ENCODE measurements at places on chromosomes 5 and 9. TPM values are rescaled to one million over a fixed set of nuclear protein-coding genes. Genes with fewer than 3 reads are reported as not detected.

Gene PLK2
- total RNA-seq: 29.4 TPM

Gene TERT
- 36.2 TPM for total RNA-seq

Gene FBN2
- total RNA-seq: 18.4 TPM

Gene PRR16
- total RNA-seq: 0.62 TPM

Gene SHOC1
- not detected for total RNA-seq

Gene PCDHAC2
- total RNA-seq: 11.8 TPM

Gene SHC3
- total RNA-seq: 2.5 TPM

Gene WNK2
- total RNA-seq: 102 TPM

Gene CAMK2A
- total RNA-seq: not detected

Gene DMRT3
- total RNA-seq: not detected

Gene EQTN
- total RNA-seq: 0.24 TPM

Gene SPRY4
- 177 TPM for total RNA-seq

DNA sequence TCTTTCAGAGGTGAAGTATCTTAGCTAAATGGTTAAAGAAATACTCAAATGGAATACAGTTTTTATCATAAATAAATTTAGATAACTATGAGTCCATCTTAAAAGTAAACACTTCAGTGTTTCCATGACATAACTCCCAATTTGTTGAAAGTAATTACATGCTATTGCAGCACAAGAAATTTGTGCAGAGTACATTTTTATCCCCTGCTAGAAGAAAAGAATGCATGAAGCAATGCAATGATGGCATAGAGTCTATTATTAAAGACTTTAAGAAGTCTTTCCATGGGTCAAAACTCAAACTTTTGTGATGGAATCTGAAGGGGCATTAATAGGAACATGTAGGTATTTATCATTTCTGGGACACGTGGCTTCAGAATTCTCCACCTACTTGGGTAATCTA is 106.6 kb upstream of the DPYSL3 start:
- peaks cover 17% of the 10 kb centered on the region for H3K4me1 ChIP-seq
- no peak overlapping the region for H3K27ac ChIP-seq
- no peaks in the 10 kb centered on the region for H3K27me3 ChIP-seq

DNA sequence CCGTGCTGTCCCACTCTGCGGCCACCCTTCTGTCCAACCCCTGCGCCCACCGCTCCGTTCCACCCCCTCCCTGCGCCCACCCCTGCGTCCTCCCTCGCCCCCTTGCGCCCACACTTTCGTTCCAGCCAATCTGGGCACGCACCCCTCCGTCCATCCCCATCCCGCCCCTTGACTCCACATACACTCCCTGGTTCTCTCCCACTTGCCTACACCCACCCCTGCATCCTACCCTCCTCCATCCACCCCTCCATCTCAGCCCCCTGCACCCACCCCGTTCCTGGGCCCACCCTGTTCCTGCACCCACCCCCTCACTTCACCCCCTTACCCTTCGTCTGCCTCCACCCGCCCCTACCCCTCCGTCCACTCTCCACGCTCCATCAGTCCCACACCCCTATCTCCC is 7.0 kb downstream of the ADAMTS13 start:
- DNase-seq: peak; percentile 80
- no peaks in the 10 kb centered on the region for H3K36me3 ChIP-seq
- H3K4me1 ChIP-seq: peaks cover 4% of the 10 kb centered on the region
- peak overlapping the region; percentile 70 for H3K4me3 ChIP-seq
- H3K27ac ChIP-seq: no peak overlapping the region

DNA sequence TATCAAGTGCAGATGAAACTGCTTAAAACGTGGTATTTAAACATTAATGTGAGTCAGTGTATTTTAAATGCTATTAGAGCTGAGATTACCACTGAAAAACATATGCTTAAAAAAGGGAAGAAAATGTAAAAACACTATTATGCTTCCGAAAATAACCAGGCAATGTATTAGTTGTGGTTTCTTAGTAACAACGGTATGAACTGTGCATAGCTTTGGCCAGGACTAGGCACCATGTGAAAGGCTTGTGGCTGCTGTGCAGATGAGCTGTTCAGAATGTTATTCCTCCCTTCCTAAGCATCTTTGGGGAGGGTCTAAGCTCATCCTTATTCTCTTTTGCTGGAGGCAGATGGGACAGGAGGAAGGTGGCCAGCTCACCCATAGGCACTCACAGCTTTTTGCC is 84.9 kb downstream of the NTRK2 start:
- no peaks in the 10 kb centered on the region for H3K27me3 ChIP-seq
- H3K4me1 ChIP-seq: no peaks in the 10 kb centered on the region
- H3K4me3 ChIP-seq: no peak overlapping the region
- no peak for DNase-seq

GRCh38 chr9:126673689-126674364 is 60.1 kb downstream of the LMX1B start:
- H3K4me3 ChIP-seq: peak overlapping the region; percentile 35
- no peaks in the 10 kb centered on the region for H3K36me3 ChIP-seq
- H3K27ac ChIP-seq: no peak overlapping the region
- DNase-seq: peak; percentile 63

GRCh38 chr5:137730336-137730735 is 5.6 kb downstream of the KLHL3 start:
- H3K27ac ChIP-seq: no peak overlapping the region
- peaks cover 10% of the 10 kb centered on the region for H3K4me1 ChIP-seq
- no peak overlapping the region for H3K4me3 ChIP-seq
- no peaks in the 10 kb centered on the region for H3K36me3 ChIP-seq

- no peak for DNase-seq
- H3K4me1 ChIP-seq: no peaks in the 10 kb centered on the region
- no peaks in the 10 kb centered on the region for H3K27me3 ChIP-seq
Observed at GRCh38 chr5:147177125-147177840, 57.5 kb upstream of the STK32A start.

DNA sequence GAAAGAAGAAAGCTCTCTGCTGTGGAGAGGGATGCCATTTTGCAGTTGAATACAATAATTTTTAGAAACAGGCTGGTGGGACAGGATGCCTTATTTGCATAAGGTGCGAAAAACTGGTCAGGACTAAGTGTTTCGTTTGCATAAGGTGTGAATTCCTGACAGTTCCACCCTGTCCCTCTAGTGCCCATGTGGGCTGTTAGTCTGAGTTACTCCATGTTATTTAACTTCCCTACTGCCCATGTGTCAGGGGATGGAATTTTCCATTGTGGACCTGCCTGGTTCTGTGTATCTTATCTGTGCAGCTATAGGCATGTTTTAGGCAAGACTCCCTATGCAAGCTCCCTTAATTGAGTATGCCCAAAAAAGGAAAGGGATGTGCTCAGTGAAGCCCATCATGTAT is 35.3 kb upstream of the NFIL3 start:
- no peak overlapping the region for H3K4me3 ChIP-seq
- no peaks in the 10 kb centered on the region for H3K4me1 ChIP-seq
- H3K27ac ChIP-seq: no peak overlapping the region
- H3K27me3 ChIP-seq: no peaks in the 10 kb centered on the region
- no peak for DNase-seq
- H3K36me3 ChIP-seq: no peaks in the 10 kb centered on the region

DNA sequence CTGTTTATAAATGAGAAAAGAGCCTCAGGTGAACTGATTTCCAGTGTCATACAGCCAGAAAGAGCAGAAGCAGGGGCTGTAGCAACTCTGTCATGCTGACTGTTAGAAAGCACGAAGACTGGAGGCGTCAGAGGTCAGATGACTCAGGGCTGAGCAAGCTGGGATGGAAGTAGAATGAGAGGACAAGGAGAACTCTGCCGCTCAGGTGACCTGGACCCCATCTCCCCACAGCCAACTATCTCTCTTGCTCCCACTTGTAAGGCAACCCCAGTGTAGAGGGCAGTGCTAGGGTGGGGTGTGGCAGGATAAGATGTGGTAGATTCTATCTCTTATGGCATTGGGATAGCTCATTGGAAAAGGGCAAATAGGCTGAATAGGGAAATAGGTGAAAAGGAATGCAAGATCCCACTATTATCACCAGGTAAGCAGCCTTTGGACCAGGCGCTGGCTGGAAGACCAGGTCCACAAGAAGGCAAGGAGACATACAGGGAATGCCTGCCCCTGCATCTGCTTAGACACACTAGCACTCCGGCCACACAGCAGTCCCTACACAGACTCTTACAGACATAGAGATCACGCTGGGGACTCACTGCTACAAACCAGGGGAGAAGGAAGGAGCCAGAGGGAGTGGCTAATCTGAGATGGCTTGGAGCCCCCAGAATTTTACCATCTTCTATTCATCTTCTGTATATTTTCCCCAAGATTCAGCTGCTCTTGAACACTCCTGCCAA is 21.2 kb upstream of the LOX start:
- no peak overlapping the region for H3K27ac ChIP-seq
- no peak overlapping the region for H3K4me3 ChIP-seq
- no peaks in the 10 kb centered on the region for H3K36me3 ChIP-seq
- H3K27me3 ChIP-seq: no peaks in the 10 kb centered on the region
- peaks cover 20% of the 10 kb centered on the region for H3K4me1 ChIP-seq
- no peak for DNase-seq

DNA sequence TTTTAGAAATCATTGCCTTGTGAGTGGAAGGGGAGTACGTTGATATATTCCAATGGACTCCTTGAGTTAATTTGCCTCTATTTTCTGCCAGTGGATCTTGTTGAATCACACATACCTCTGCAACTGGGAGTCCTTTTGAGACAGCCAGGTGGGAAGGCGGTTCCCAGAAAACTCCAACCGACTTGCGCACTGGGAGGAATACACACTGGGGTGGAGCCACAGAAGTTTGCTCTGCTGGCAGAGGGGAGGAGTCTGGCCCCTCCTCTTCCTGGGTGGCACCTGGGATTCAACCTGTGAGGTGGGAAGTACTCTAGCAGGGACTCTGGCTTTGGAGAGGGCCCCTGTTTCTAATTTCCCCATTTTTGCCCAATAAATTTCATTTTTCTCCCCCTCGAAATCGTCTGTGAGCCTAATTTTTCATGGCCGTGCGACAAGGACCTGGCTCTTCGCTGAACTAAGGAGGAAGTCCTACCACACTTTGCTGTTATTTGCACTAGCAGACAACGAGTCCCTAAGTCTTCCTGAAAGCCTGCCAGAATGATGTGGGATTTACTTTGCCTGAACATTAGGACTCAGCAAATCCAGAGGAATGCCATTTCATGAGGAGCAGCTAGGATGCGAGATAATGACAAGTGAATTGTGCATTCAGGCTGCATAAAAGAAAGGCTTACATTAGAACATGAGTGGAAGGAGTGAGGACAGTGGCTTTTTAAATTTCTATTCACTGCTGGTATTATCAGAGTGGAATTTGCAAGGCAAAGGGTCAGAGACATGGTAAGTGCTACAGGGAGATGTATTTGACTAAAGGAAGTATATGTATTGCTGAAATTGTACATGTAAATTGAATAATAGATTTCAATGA is 67.2 kb downstream of the PRLR start:
- H3K4me3 ChIP-seq: no peak overlapping the region
- H3K27me3 ChIP-seq: no peaks in the 10 kb centered on the region
- H3K4me1 ChIP-seq: no peaks in the 10 kb centered on the region

DNA sequence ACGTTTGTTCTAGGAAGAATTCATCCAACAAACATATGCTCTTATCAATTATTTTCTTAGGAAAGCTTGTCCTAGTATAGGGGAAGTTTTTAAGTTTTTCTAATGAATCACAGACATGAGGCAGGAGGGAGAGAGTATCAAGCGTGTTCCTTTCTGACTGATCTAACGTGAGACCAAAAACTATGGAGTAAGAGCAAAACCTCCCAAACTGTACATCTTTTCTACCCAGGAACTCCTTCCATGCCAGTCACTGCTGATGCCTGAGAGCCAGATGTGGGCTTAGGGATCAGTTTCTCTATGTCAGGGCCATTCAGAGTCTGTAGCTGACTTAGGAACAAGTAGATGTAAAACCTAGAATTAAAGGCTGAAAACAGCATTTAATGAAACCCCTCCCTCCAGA is 51.7 kb upstream of the NFIB start:
- H3K36me3 ChIP-seq: no peaks in the 10 kb centered on the region
- peaks cover 12% of the 10 kb centered on the region for H3K4me1 ChIP-seq
- no peak for DNase-seq
- no peak overlapping the region for H3K4me3 ChIP-seq
- H3K27ac ChIP-seq: no peak overlapping the region

DNA sequence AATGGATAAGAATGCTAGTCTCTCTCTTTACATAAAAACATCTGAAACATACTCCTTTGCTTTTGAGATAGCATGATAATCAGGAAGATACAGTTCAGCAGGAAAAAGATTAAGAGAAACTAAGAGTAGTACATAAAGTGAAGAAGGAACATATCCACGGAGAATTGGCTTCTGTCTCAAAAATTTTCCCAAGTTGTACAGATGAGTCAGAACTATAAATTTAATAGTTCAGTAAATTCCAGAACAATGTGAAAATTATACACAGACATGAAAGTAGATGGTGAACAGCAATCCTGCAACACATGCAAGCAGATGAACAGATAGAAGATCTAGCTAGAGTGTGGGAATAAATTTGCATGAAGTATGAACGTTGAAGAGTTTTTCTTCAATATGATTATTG is 691.4 kb upstream of the RIOK2 start:
- no peak for DNase-seq
- no peaks in the 10 kb centered on the region for H3K36me3 ChIP-seq
- no peak overlapping the region for H3K4me3 ChIP-seq
- H3K27me3 ChIP-seq: no peaks in the 10 kb centered on the region
- H3K27ac ChIP-seq: no peak overlapping the region

DNA sequence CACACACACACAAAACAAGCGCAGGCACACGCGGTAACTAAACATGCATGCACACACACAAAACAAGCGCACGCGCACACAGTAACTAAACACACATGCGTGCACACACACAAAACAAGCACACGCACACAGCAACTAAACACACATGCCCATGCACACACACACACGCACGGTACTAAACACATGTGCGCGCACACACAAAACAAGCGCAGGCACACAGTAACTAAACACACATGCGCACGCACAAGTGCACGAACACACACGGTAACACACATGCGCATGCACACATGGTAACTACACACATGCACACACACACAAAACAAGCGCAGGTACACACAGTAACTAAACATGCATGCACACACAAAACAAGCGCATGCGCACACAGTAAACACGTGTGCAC is 19.9 kb upstream of the SLC6A3 start:
- no peaks in the 10 kb centered on the region for H3K4me1 ChIP-seq
- H3K36me3 ChIP-seq: peaks cover 43% of the 10 kb centered on the region
- no peak overlapping the region for H3K4me3 ChIP-seq

GRCh38 chr5:96703384-96703920 is 41.3 kb downstream of the CAST start:
- H3K4me1 ChIP-seq: peaks cover 24% of the 10 kb centered on the region
- H3K27me3 ChIP-seq: peaks cover 12% of the 10 kb centered on the region
- DNase-seq: peak; percentile 18
- H3K36me3 ChIP-seq: no peaks in the 10 kb centered on the region
- peak overlapping the region; percentile 63 for H3K4me3 ChIP-seq
